ENCODE measurements at places on chromosomes 7 and 10.

- DNase-seq = no peak
Measured at GRCh38 chr10:52571018-52571417, 201.6 kb downstream of the MBL2 start.

- no peak for DNase-seq
Measured at GRCh38 chr10:60465801-60466200, 76.1 kb upstream of the ANK3 start.

DNA sequence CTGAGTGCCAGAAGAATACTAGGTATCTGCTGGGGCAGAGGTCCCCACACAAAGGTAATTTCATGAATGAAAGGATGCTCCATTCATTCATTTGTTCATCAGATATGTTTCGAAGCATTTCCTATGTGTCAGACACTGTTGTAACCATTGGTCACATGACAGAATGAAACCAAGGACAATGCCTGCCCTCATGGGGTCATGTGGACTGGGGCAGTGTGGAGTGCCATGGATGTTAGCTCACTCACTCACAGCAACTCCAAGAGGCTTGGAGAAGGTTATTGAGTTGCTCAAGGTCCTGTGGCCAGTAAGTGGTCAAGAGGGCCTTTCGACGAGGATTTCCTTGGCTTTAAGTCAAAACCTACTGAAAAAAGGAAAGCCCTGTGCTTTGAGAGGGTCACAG, 223.5 kb downstream of the ARHGAP12 start:
- DNase-seq = no peak

- no peak for DNase-seq
Measured at GRCh38 chr7:90833443-90833842, 237.3 kb downstream of the CDK14 start.

DNA sequence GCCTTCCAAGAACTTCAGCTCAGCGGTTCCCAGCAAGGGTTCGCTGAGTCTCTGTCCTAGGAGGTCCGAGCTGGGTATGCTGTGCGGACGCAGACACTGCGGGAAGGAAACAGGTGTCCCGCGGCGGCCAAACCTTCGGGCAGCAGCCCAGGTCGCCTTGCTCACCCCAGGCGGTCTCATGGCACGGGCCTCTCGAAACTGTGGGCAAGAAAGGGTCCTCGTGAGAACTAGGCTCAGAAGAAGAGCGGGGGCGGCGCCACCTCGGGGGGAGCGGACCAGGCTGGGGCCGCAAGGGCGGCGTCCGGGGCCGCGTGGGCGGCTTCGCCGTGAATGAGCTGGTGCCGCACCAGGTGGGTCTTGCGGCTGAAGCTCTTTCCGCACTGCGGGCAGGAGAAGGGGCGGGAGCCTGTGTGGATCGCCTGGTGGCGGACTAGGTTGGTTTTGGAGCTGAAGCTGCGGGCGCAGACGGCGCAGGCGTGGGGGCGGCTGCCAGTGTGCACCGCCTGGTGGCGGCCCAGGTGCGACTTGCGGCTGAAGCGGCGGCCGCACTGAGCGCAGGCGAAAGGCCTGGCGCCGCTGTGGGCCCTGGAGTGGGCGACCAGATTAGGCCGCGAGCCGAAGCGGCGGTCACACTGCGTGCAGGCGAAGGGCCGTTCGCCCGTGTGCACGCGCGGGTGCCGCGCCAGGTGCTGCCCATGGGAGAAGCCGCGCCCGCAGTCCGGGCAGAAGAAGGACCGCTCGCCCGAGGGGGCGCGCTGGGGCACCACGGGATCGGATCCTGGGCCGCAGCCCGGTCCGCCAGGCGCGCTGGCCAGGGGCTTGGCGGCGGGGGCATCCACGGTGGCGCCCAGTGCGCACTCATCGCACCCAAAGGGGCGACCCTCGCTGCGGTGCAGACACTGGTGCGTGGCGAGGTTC, 8.6 kb downstream of the ZNF467 start:
- DNase-seq = no peak
